GM23248 (cell line): ENCODE measurements at places on chromosomes 7 and 10. TPM values are rescaled to one million over a fixed set of nuclear protein-coding genes. Genes with fewer than 3 reads are reported as not detected.
A peak's percentile ranks its signal among the peaks of the same experiment; 100 is the strongest.

Gene PRSS37
- not detected in 2 replicates for total RNA-seq

Gene SNCG
- 1.2 and 1.8 TPM in 2 replicates for total RNA-seq

DNA sequence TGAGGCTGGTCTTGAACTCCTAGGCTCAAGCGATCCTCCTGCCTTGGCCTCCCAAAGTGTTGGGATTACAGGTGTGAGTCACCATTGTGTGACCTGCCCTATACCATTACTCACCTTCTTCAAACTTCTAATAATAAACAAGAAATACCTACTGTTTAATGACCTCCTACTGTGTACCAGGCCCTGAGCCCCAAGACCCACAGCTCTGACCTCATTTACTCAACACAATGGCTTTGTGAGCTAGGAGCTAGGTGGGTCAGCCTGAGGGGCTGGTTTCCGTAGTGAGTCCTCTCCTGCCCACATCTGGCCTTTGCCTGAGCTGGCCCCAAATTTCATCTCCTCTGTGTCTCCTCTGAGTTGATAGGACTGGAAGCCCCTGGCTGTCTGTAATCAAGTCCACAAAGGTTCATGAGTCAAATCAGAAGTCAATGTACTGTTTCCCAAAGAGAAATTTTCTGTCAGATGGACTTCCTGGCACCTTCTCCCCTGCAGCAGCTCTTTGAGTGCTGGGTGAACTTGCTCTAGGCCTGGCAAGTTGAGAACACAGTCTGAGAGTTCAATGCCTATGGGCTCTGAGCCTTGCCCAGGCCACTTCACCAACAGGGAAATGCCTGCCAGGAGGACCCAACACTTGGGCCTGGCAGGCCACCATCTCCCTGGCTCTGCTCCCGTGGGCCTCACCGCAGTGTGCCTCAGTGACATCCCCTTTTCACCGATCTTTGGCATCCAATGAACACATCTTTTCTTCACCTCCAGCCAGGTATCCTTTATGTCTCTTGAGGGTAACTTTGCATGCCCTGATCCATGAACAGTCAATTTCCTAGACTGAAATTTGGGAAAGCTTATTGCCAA, 24.0 kb downstream of the NEURL1 start:
- no peak overlapping the region for H3K27ac ChIP-seq
- H3K4me1 ChIP-seq, result no peaks in the 10 kb centered on the region
- no peaks in the 10 kb centered on the region for H3K36me3 ChIP-seq
- H3K27me3 ChIP-seq, result peaks cover 5% of the 10 kb centered on the region; the same call in 1 of the 2 replicates
- H3K4me3 ChIP-seq, result no peak overlapping the region
- no peak for DNase-seq

DNA sequence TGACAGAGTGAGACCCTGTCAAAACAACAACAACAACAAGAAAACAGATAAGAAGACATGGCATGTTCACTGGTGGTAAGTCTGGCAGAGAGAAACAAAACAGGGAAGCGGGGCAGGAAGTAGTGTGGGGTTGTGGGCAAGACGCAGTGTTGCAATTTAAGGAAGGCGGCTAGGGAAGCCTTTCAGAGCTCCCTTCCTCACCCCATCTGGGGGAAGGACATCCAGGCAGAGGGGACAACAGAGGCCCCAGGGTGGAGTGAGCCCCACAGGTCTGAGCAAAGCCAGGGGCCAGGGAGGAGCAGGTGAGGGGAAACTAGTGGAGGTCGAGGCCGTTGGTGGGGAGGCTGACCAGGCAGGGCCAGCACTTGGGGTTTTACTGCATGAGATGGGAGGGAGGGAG, 16.8 kb downstream of the LAT2 start:
- no peak overlapping the region for H3K4me3 ChIP-seq
- no peak overlapping the region for H3K27ac ChIP-seq
- DNase-seq, result no peak
- H3K4me1 ChIP-seq, result no peaks in the 10 kb centered on the region
- H3K27me3 ChIP-seq, result no peaks in the 10 kb centered on the region

- no peaks in the 10 kb centered on the region for H3K27me3 ChIP-seq
- no peak overlapping the region for H3K27ac ChIP-seq
- H3K4me1 ChIP-seq, result no peaks in the 10 kb centered on the region
- no peak overlapping the region for H3K4me3 ChIP-seq
Measured at GRCh38 chr10:121379013-121379412, 219.2 kb downstream of the FGFR2 start.

- H3K27me3 ChIP-seq, result no peaks in the 10 kb centered on the region
- H3K4me3 ChIP-seq, result peak overlapping the region; percentile 32
- peak; percentile 83 for DNase-seq
- no peaks in the 10 kb centered on the region for H3K36me3 ChIP-seq
- H3K4me1 ChIP-seq, result peaks cover 24% of the 10 kb centered on the region
Measured at GRCh38 chr7:90945104-90945787, 319.0 kb upstream of the FZD1 start.

DNA sequence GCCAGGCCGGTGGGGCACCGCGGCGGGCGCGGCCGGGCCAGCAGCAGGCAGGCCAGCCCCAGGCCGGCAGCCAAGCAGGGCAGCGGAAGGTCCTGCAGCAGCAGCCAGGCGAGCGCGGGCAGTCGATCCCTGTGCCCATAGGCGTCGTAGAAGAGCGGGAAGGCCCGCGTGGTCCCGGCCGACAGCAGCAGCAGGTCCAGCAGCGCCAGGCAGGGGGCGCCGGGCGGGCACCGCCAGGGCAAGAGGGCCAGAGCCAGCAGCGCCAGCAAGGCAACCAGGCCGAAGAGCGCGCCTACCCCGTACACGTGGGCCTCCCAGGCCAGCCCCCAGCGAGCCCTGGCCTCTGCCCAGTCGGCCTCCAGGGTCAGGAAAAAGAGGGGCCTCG, 8.4 kb upstream of the RBM28 start:
- no peaks in the 10 kb centered on the region for H3K4me1 ChIP-seq
- peak; percentile 55 for DNase-seq
- peaks cover 59% of the 10 kb centered on the region for H3K27me3 ChIP-seq
- no peaks in the 10 kb centered on the region for H3K36me3 ChIP-seq
- no peak overlapping the region for H3K4me3 ChIP-seq

DNA sequence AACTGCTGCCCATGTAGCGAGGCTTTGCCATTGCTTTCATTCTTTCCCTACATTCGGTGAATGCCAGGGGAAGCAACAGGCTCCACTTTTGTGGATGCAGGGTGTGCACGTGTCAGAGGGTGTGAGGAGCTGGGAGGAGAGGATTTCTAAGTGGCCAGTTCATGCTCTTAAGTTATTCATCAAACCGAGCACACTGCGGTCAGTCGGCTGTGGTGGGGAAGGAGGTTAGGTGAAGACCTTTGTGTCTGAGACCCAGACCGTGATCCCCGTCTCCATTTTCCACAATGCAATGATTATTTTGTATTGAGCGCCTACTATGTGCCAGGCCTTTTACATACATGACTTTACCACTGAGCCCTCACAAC, 438.6 kb upstream of the GALNT17 start:
- H3K36me3 ChIP-seq, result no peaks in the 10 kb centered on the region
- H3K4me3 ChIP-seq, result peak overlapping the region; percentile 84
- no peaks in the 10 kb centered on the region for H3K27me3 ChIP-seq

- H3K27ac ChIP-seq, result no peak overlapping the region
- no peak for DNase-seq
- H3K4me3 ChIP-seq, result no peak overlapping the region
- H3K36me3 ChIP-seq, result no peaks in the 10 kb centered on the region
Measured at GRCh38 chr10:62648921-62649320, 155.6 kb upstream of the ADO start.

DNA sequence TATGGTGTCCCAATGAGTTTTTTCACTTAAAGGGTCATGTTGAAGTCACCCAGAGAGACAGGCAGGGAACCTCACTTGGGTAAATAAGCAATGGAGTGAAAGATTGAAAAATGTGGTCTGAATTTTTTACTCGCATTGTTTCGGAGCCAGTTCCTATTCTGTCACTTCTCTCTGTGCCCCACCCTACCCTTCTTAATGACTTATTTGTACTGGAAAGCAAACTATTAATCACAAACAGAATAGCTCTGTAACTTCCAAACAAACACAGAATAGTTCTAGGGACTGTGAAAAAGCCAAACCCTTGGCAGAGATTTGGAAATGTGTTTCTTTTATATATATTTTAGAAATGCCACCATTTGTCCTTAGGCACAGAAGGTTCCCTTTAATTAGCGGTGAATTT, 76.0 kb downstream of the LRMDA start:
- H3K4me3 ChIP-seq, result no peak overlapping the region
- H3K27me3 ChIP-seq, result no peaks in the 10 kb centered on the region
- no peak overlapping the region for H3K27ac ChIP-seq
- H3K4me1 ChIP-seq, result peaks cover 27% of the 10 kb centered on the region
- H3K36me3 ChIP-seq, result no peaks in the 10 kb centered on the region
- DNase-seq, result no peak

- no peak for DNase-seq
- H3K4me1 ChIP-seq, result peaks cover 23% of the 10 kb centered on the region
- no peak overlapping the region for H3K4me3 ChIP-seq
- H3K27me3 ChIP-seq, result no peaks in the 10 kb centered on the region
- no peak overlapping the region for H3K27ac ChIP-seq
- no peaks in the 10 kb centered on the region for H3K36me3 ChIP-seq
Measured at GRCh38 chr7:137674551-137675409, 172.0 kb downstream of the DGKI start.

GRCh38 chr7:151087245-151088018, 1.2 kb downstream of the AGAP3 start:
- no peaks in the 10 kb centered on the region for H3K36me3 ChIP-seq
- H3K4me1 ChIP-seq, result peaks cover 23% of the 10 kb centered on the region
- peak; percentile 84 for DNase-seq
- no peaks in the 10 kb centered on the region for H3K27me3 ChIP-seq

- H3K27ac ChIP-seq, result no peak overlapping the region
- no peak for DNase-seq
- H3K36me3 ChIP-seq, result no peaks in the 10 kb centered on the region
- no peaks in the 10 kb centered on the region for H3K27me3 ChIP-seq
- H3K4me1 ChIP-seq, result no peaks in the 10 kb centered on the region
- no peak overlapping the region for H3K4me3 ChIP-seq
Measured at GRCh38 chr7:26034391-26034790, 117.6 kb upstream of the NFE2L3 start.

GRCh38 chr7:2224491-2224928, 8.2 kb downstream of the MAD1L1 start:
- H3K27me3 ChIP-seq, result no peaks in the 10 kb centered on the region
- H3K27ac ChIP-seq, result no peak overlapping the region
- DNase-seq, result no peak

GRCh38 chr7:96921231-96921630, 84.1 kb upstream of the DLX6 start:
- DNase-seq, result no peak
- H3K27ac ChIP-seq, result no peak overlapping the region
- no peak overlapping the region for H3K4me3 ChIP-seq
- H3K36me3 ChIP-seq, result no peaks in the 10 kb centered on the region
- no peaks in the 10 kb centered on the region for H3K4me1 ChIP-seq

Gene ZDHHC4
- 52.5 and 55.4 TPM in 2 replicates for total RNA-seq

DNA sequence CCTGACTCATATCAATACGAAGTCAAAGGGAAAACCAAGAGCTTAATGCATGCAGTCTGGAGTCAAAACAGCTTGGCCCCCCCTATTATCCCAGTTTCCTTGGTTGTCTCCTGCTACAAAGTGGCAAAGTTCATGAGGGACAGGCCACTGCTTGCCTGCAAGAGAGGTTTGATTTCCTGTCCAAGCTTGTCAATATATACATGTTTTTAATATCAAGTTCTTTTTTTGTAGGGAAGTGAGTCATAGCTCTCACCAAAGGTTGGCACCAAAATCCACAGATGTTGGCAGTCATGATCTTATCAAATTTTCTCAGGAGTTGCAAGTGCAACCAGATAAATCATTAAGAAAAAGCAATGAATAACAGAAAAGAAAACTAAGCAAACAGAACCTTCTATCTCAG, 176.8 kb downstream of the COBL start:
- DNase-seq, result no peak
- no peaks in the 10 kb centered on the region for H3K4me1 ChIP-seq
- no peaks in the 10 kb centered on the region for H3K36me3 ChIP-seq
- H3K27ac ChIP-seq, result no peak overlapping the region
- peaks cover 23% of the 10 kb centered on the region for H3K27me3 ChIP-seq

Gene DNTT
- not detected in 2 replicates for total RNA-seq

GRCh38 chr7:29798422-29798821, 7.9 kb upstream of the WIPF3 start:
- no peak overlapping the region for H3K4me3 ChIP-seq
- H3K27me3 ChIP-seq, result peaks cover 57% of the 10 kb centered on the region
- no peaks in the 10 kb centered on the region for H3K36me3 ChIP-seq
- no peak for DNase-seq
- no peak overlapping the region for H3K27ac ChIP-seq

- H3K4me1 ChIP-seq, result peaks cover 6% of the 10 kb centered on the region; the same call in 1 of the 2 replicates
- no peaks in the 10 kb centered on the region for H3K36me3 ChIP-seq
- H3K4me3 ChIP-seq, result no peak overlapping the region
- H3K27ac ChIP-seq, result no peak overlapping the region
- no peak for DNase-seq
- peaks cover 37% of the 10 kb centered on the region for H3K27me3 ChIP-seq
Measured at GRCh38 chr10:113780681-113781250, 29.3 kb downstream of the PLEKHS1 start.

Gene PPP1R17
- total RNA-seq, result not detected in 2 replicates

Gene FOXI2
- total RNA-seq, result not detected in 2 replicates

DNA sequence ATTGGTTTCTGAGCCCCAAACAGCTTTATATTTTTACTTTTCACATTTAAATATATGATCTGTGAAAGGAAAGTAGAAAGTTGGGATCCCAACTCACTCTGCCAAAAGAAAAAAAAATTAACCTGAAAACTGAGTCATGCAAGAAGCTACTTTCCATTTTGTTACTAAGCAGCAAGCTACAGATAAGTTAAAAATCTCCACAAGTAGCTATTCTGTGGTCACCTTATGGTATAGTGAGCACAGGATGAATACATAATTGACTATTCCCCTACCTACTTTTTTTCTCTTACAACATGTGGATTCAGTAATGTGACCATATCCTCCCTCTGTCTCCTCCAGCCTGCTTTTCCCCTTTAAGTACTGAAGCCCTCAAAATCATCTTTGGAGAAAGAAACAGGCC, 30.3 kb upstream of the CREB3L2 start:
- H3K4me1 ChIP-seq, result no peaks in the 10 kb centered on the region
- no peak overlapping the region for H3K4me3 ChIP-seq
- no peak overlapping the region for H3K27ac ChIP-seq
- no peaks in the 10 kb centered on the region for H3K27me3 ChIP-seq

Gene ASZ1
- total RNA-seq, result not detected in 2 replicates

DNA sequence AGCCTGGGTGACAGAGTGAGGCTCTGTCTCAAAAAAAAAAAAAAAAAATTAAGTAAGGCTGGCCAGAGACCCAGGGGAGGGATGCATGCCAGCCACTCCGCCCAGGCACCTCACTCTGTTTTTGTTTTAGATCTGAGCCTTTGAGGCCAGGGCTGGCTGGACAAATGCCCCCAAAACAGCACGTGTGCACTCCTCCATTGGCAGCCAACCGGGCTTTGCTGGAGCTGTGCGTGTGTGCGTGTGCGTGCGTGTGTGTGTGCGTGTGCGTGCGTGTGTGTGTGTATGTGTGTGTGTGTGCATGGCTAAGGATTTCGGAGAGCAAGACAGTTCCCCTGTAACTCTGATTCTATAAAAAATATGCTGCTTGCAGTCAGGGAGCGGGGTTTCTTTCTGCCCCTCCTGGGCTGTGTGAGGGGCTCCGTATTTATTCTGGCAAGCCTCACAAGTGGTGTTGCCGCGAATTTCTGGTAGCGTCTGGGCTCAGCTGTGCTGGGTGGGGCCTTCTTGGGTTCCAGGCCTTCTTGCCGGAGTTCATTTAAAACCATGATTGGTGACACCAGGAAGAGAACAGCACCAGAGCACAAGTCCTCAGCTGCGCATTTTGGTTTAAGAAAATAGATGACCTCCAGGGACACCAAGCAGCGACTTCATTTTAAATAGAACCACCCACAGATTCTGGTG, 28.1 kb upstream of the UNCX start:
- H3K27me3 ChIP-seq, result peaks cover 35% of the 10 kb centered on the region
- no peaks in the 10 kb centered on the region for H3K4me1 ChIP-seq
- H3K36me3 ChIP-seq, result no peaks in the 10 kb centered on the region
- no peak overlapping the region for H3K4me3 ChIP-seq
- H3K27ac ChIP-seq, result no peak overlapping the region
- DNase-seq, result peak; percentile 33

Gene JAKMIP3
- total RNA-seq, result not detected in 2 replicates
